ENCODE measurements at places on chromosomes 5 and 9.

- no peak for DNase-seq
Observed at GRCh38 chr5:176296-176823, 14.9 kb upstream of the LRRC14B start.

DNA sequence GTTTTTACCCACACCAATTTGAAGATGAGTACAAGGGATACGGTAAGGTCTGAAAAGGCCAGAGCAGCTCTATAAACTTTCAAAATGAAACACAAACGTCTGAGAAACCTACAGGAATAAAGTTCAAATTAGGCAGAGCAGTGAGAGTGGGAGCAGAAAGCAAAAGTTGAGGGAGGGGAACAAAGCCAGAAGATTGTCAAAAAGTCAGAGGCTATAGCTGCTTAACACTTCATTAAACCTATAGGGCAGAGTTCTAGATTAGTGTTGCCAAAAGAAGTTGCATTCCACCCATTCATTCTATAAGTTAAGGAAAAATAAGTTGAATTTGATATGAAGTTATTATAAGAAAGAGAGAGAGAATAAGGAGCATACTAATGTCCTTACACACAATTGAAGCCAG is 309.6 kb upstream of the CD180 start:
- DNase-seq = no peak

- no peak for DNase-seq
Observed at GRCh38 chr5:178768371-178769260, 38.2 kb upstream of the ZNF354A start.

- no peak for DNase-seq
Observed at GRCh38 chr9:36935768-36936497, 98.1 kb downstream of the PAX5 start.

DNA sequence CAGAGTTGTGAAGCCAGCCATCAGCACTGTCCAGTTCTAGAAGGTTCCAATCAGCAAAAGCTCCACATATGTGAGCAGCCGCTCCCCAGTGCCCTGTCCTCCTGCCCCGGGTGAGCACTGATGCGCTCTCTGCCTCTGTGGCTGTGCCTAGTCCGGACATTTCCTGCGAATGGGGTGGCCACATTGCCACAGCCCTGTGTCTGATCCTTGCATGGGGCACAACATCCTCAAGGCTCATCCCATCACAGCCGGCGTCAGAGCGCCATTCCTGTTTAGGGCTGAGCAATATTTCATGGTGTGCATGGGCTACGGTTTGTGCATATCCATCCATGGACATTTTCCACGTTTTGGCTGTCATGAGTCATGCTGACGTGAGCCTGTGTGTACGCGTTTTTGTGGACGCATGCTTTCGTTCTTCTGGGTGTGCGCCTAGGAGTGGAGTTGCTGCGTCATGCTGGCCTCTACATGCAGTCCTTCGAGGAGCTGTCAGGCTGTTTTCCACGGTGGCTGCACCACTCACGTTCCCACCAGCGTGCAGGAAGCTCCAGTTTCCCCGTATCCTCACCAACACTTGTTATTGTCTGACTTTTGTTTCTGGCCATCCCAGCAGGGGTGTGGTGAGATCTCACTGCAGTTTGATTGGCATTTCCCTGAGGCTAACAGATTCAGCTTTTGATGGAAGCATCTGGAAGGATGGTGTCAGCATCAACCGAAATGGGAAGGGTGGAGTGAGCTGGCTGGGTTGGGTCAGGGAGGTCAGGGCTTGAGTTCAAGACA is 9.7 kb upstream of the SLC6A18 start:
- DNase-seq = no peak

DNA sequence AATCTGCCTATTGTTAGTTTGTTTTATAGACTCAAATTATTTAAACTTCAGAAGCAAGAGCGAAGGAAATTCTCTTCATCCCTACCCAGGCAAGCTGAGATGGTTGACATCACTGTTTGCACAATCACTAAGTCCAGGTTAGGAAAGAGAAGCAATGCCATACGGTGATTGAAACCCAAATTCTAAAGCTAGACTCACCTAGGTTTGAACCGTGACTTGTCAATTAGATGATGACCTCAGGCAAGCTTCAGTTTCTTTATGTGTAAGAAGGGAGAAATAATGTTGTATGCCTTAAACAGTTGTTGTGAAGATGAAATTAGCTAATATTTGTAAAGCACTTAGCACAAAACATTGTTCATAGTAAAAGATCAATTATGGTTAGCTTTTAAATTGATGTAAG is 96.5 kb upstream of the ANKRD55 start:
- no peak for DNase-seq

DNA sequence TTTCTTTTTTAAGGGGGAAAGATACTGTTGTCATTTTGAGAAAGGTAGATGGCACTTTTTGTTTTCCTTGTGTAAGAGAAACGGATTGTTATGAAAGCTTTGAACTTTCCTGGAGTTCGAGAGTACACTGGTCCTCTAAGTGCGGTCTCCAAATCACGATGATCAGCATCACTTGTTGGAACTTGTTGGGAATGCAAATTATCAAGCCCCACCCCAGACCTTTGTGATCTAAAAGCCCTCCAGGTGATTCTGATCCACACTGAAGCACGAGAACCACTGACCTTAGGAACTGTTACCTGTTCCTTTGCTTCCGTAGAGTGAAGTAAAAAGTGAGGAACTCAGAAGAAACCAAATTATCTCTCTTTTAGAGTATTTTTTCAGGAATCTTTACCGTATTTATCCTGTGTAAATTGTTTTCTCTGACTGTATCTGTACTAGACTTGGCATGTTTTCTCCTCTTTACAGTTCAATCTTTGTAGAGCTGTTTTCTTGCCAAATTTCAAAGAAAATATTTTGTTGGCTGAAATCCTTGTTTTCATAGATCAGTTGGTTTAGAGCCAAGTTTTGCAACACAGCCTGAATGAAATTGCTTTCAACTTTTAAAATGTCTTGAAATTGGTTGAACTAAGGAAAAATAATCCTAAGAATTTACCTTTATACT is 4.0 kb downstream of the MAT2B start:
- DNase-seq = no peak

- no peak for DNase-seq
Observed at GRCh38 chr5:73031839-73032238, 76.0 kb downstream of the FCHO2 start.

GRCh38 chr5:99586878-99587277 is 658.1 kb upstream of the CHD1 start:
- DNase-seq = no peak

- DNase-seq = no peak
Observed at GRCh38 chr5:10229306-10230048, 20.2 kb downstream of the ATPSCKMT start.

DNA sequence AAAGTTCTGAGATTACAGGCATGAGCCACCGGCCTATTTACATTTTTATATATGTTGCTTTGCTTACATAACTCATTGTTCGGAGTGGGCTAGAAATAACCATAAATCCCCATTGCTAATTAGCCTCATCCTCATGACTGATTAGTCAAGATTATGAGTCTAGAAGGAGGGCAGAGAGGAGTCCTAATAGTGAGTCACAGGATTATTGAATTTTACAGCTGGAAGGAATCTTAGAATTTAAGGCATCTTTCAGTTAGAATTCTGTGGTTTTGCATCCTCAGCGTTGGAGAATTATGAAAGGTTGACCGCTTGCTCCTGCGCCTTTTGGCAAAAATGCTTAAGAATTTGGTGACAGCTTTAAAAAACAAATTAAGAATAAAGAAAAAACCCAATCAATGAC is 2.6 kb upstream of the PBX3 start:
- no peak for DNase-seq

GRCh38 chr5:84796399-84796798 is 411.7 kb upstream of the EDIL3 start:
- no peak for DNase-seq

DNA sequence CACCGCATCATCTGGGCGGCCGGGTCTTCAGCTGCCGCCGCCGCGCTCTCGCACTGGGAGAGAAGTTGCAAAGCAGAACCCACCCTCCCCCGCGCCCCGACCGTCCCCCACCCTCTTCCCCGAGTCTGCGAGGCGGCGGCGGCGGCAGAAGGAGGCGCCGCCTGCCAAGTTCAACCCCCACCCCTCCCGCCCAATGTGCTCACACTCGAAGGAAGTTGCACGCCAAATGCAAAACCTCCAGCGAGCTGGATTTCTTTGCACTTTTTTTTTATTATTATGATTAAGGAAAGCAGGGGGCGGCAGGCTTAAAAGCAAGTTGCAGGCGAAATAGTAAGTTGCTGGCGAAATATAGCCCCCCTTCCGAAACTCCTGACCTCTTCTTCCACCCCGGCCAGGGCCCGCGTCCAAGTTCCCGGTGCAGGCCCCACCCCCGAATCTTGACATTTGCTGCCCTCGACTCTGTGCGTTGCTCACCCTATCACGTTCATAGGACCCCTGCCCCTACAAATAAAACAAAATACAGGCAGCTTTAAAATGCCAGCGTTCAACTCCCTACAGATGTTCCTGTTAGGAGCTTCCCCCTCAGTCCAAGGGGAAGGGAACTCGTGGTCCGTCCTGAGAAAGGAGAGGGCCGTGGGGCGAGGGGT is 1.1 kb upstream of the NR3C1 start:
- peak; percentile 41 for DNase-seq

- no peak for DNase-seq
Observed at GRCh38 chr9:94135222-94135621, 51.0 kb downstream of the PTPDC1 start.

All from neural progenitor cell (in vitro differentiated cells).